Activated T-helper 1 cell treated with anti-CD3 and anti-CD28 coated beads, Interleukin-2, amount 50 U/mL, for 16 hours (primary cell): ENCODE measurements at places on chromosomes 3 and 15.

DNA sequence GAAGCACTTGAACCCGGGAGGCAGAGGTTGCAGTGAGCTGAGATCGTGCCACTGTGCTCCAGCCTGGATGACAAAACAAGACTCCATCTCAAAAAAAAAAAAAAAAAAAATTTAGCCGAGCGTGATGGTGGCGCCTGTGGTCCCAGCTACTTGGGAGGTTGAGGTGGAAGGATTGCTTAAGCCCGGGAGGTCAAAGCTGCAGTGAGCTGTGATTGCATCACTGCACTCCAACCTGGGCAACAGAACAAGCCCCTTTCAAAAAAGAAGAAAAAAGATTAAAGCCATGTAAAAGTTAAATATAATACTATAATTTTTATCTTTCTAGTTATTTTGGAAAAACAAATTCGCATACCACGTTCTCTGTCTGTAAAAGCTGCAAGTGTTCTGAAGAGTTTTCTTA is 61.9 kb upstream of the SKIL start:
- no peak for DNase-seq

- no peak for DNase-seq
Observed at GRCh38 chr3:30231277-30232141, 374.9 kb upstream of the TGFBR2 start.

- no peak for DNase-seq
Observed at GRCh38 chr15:93037820-93038705, 50.9 kb downstream of the RGMA start.

DNA sequence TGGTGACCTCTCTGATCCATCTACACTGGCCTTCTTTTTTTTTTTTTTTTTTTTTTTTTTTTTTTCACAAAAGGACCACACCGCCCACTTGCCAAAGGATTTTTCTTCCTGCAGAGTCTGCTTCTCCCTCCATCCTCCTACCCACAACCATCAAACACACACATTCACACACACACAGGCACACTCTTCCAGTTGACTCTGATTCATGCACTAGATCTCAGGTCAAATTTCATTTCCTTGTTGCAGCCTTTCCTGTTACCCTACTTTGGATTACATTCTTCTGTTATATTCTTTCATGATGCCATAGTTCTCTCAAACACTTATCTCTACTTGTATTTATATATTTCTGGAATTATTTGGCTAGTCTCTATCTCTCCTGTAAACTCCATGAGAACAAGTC is 133.9 kb downstream of the STAC start:
- DNase-seq, result no peak

- DNase-seq, result no peak
Observed at GRCh38 chr3:187828579-187829452, 83.5 kb upstream of the BCL6 start.

DNA sequence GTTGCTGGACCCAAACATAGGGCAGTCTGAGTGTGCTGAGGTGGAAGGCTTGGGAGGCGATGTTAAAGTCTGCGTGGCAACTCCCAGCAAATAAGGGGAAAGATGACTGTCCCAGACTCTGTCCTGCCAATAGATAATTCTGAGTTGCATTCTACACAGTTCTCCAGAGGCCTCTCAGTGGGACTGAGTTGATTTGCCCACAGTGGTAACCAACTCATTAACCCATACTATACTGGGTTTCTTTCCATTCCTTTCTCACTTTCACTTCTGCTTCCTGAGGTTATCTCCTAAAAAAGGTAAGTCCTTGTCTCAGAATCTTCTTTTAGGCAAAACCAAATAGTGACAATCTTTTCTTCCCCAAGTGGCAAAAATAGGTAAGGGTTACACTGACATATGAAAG is 549.9 kb upstream of the DPPA4 start:
- DNase-seq, result no peak

DNA sequence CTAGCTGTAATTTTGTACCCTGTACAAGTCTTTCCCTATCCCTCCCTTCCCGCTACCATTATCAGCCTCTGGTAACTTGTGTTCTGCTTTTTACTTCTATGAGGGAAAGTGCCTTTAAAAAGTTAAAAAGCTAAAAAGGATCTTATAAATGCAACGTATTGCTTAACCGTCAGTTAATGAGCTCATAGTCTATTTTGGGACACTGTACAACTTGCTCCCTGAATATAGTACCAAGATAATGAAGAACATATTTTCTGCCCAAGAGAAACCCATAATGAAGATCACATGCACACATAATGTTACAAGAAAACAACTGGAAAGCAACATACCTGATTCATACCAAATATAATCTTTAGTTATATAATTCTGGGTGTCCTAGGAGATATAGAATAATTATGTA is 22.6 kb downstream of the ZIC1 start:
- DNase-seq, result no peak

- DNase-seq, result no peak
Observed at GRCh38 chr3:16239780-16240179, 25.0 kb downstream of the DPH3 start.

- no peak for DNase-seq
Observed at GRCh38 chr3:78035131-78035641, 995.3 kb downstream of the ROBO2 start.

DNA sequence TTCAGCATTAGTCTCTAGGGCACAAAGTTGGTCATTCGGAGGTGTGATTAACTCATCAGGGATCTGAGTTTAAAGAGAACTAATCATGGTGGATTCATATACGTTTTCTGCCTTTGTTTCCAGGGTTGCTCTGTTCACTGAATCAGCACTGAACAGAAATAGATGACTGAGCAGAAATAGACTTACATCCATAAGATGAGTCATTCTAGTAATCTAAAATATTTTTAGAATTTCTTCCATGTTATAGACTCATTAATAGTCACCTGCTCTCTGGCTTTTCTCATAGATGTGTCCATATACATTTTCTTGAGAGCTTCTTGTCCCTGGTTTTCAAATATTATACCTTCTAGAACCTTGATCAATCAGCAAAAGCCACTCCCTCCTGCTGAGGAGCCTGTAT is 837.6 kb upstream of the DPPA4 start:
- no peak for DNase-seq

- no peak for DNase-seq
Observed at GRCh38 chr3:26560081-26560480, 62.5 kb upstream of the LRRC3B start.

DNA sequence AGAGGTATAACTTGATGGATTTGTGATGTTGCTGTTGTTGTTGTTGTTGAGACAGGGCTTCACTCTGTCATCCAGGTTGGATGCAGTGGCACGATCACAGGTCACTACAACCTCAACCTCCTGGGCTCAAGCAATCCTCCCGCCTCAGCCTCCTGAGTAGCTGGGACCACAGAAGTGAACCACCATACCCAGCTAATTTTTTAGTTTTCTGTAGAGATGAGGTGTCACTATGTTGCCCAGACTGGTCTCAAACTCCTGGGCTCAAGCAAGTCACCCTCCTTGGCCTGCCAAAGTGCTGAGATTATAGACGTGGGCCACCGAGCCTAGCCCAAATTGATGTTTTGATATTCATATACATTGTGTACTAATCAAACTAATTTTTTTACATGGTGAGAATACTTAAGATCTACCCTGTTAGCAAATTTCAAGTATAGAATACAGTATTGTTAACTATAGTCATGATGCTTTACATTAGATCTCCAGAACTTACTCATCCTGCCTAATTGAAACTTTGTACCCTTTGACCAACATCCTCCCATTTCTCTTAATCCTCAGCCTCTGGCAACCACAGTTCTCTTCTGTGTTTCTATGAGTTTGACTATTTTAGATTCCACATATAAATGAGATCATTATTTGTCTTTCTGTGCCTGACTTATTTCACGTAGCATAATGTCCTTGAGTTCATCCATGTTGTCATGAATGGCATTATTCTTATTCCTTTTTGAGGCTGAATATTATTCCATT is 23.2 kb downstream of the LMCD1 start:
- no peak for DNase-seq

GRCh38 chr3:29279806-29280205 is 1.1 kb upstream of the RBMS3 start:
- no peak for DNase-seq

GRCh38 chr15:81962482-81962881 is 83.3 kb downstream of the MEX3B start:
- DNase-seq, result no peak

DNA sequence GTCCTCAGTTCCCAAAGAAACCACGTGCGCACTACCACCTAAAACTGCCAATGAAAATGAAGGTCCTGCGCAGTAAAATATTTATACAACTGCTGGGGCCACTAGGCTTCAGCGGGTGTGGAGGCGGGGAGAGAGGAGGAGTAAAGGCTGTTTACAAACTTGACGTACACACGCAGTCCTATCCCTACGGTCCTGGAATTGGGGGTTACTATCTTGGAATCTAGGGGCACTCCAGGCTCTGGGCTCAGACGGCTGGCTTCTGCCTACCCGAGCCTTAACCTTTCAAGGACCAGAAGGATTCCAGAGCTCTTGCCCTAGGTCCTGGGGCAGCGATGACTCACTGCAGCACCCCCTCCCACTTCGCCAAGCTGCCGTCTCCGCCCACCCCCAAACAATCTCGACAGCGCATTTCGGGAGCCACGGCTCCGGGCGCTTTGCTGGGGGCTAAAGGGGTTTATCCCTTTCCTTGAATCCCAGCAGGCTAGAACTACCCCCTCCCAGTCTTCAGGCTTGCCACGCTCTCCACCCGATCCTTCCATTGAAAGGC is 3.0 kb downstream of the ADAMTS9 start:
- DNase-seq, result no peak

DNA sequence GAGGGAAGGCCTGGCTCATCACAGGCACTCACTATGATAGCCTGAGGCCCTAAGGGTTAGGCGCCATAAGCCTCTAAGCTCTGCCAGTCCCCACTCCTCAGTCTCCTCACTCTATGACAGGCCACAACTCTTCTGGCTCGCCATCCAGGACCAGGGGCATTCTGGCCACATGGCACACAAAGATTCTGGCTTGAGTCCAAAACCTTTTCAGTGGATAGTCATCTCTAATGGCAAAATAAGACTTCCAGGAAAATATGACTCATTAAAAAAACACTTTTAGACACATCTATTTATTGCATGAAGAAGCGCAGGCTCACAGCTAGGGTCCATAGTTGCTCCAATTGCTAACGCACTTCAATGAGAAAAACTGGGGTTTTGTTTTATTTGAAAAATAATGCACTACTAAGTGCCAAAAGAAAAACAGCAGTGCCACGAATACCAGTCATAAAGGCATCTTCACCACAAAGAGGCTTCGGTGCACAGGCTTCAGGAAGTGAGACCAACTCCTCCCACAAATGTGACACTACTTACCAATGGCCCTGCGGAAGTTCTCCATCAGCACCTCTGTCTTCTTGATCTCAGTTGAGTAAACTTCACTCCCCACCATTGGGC is 11.1 kb downstream of the RUVBL1 start:
- peak; percentile 5 for DNase-seq

DNA sequence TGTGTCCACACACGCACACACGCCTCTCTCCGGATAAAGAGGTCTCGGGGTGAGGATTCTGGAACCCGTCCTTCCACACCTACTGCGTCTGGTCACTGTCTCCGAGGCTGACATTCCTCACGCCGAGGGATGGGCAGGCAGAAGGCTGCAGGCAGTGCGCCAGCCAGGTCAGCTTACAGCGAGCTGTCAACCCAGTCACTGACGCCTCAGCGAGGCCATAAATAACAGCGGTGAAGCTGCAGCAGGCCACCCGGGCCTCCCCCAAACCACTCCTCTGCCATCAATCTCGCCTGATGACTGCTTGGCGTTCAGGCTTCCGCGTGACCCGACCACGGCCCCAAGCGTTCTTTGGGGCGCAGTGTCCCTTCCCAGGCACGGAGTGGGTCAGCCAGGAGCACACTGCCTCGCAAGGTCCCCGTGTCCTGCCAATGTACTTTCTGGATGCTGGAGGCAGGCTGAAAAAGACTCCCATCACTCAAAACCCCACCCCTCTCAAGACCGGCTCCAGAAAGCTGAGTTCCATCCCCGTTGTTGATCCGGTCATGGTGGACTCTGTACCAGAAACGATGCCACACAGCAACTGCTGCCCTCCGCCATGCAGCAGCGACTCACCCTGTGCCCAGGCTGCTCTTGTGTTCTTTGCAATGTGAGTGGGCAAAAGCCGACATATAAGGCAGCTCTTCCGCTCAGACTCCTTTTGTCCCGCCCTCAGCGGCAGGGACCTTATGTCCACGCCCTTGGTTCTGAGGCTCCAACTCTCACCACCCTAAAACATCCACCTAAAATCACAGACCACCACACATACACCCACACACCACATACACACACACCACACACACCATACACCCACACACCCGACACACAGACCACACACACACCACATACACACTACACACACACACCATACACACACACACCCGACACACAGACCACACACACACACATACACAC is 27.1 kb downstream of the CPN2 start:
- DNase-seq, result no peak

GRCh38 chr3:28726840-28727239 is 378.2 kb upstream of the AZI2 start:
- no peak for DNase-seq
